ENCODE measurements at places on chromosomes 13 and 19. TPM values are rescaled to one million over a fixed set of nuclear protein-coding genes. Genes with fewer than 3 reads are reported as not detected.
A peak's percentile ranks its signal among the peaks of the same experiment; 100 is the strongest.

The LEUTX gene
- not detected for total RNA-seq

The SLC44A2 gene
- total RNA-seq, result 110 TPM

The ADGRE3 gene
- total RNA-seq, result 0.19 TPM

DNA sequence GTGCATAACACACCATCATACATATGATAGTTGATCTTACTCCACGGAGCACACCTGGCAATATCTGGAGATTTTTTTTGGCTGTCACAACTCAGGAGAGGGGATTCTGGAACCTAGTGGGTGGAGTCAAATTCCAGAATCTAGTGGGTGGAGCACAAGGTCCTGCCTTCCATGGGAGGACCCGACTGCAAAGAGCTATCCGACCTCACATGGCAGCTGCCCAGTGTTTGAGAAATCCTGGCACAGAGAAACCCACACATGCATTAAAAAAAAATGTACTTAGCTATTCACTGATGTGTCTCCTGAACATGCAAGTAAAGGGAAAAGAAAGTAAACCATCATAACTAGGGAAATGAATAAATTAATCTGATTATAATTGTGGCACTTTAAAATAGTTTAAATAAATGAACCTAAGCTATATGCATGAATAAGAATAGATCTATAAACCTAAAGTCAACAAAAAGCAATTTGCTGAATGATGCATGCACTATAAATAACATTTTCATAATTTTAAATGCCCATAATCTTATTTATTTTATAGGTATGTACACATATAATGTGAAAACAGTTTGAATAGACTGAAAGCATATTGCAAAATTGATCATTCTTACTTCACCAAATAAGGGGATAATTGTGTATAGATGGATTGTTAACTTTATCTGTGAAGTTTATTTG is 300.3 kb downstream of the MYO16 start:
- DNase-seq, result no peak

- DNase-seq, result no peak
Observed at GRCh38 chr13:94946039-94946438, 233.7 kb upstream of the SOX21 start.

- DNase-seq, result no peak
Observed at GRCh38 chr13:37069597-37070103, 10.2 kb upstream of the SUPT20H start.

- no peak for DNase-seq
Observed at GRCh38 chr13:20513466-20513995, 12.1 kb downstream of the CRYL1 start.

DNA sequence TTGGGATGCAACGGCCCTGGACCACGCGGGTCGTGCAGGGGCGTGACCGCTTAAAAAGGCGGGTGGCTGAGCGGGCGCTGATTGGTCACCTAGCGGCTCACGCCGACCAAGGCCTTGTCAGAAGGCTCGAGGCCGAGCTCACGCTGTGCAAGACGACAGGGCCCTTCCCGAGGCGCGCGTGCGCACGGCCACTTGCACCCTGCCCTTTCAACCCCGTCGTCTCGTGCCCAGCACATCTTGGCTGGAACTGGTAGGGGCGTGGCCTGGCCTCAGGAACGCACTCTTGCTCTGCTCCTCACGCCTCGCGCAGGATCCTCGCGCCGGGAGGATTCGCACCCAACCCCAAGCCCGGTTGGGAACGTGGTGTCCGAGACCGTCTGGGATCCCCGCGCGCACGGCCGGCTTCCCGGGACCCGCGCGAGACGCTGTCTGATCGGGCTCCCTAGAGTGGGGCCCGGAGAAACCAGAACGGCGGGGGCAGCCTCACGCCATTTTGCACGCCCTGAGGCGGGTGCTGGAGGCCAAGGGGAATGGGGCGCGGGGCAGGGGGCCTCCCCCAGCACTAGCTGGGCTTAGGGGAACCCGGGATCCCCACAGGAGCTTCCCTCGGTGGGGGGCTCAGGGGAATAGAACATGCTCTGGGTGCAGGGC is at the start of gene MEIOSIN:
TSS of gene MEIOSIN (plus strand) at position 280 of the 651 bp plus-strand sequence. CDS start 1,938 bp downstream, outside the sequence.
- DNase-seq, result no peak

DNA sequence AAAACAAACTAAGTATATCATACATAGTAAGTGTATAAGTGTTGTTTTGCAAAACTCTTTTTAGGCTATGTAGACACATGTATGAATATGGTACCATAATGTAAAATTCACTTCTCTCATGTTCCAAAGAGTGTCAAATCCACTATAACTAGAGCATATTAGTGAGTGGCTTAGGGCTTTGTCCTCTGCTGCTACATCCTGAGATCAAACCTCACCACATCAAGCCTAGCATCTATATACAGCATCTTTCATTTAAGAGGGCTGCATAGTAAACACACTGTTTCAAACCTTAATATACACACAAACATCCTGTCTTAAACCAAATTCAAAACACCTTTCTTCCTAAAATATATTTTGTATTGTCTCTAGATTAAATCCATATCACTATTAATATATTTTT is 38.7 kb downstream of the ELF1 start:
- no peak for DNase-seq

- DNase-seq, result no peak
Observed at GRCh38 chr13:52785739-52786138, 46.1 kb upstream of the CNMD start.

GRCh38 chr19:57664269-57665127 is 4.2 kb upstream of the ZSCAN4 start:
- no peak for DNase-seq

DNA sequence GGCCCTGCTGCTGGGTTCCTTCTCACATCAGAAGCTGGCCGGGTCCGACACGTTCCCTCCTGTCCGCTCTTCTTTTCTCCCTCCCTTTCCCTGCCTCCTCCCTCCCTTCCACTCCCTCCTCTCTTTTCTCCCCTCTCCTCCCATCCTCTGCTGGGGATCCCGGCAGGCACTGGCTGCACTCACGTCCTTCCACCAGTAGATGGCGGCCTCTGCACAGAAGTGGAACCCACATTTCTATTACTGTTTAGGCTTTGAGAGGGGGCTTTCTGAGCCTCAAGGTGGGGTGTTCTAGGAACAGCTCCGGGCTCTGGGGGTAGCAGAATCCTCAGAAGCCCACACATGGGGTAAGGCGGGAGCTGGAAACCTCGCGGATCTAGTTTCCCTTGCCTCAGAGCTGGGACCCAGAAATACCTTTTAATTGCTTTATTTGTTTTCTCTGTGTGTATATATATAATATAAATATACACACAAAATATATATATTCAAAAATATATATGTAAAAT is 294.2 kb downstream of the ZNF536 start:
- DNase-seq, result peak; percentile 71

- no peak for DNase-seq
Observed at GRCh38 chr13:59016250-59016649, 1147.5 kb downstream of the DIAPH3 start.
